Kidney epithelial cell (primary cell): ENCODE measurements at places on chromosomes 1 and 21.

GRCh38 chr1:205301205-205301821, 20.2 kb downstream of the NUAK2 start:
- DNase-seq = peak; percentile 90

- no peak for DNase-seq
Observed at GRCh38 chr1:200626853-200627534, 6.4 kb upstream of the KIF14 start.

DNA sequence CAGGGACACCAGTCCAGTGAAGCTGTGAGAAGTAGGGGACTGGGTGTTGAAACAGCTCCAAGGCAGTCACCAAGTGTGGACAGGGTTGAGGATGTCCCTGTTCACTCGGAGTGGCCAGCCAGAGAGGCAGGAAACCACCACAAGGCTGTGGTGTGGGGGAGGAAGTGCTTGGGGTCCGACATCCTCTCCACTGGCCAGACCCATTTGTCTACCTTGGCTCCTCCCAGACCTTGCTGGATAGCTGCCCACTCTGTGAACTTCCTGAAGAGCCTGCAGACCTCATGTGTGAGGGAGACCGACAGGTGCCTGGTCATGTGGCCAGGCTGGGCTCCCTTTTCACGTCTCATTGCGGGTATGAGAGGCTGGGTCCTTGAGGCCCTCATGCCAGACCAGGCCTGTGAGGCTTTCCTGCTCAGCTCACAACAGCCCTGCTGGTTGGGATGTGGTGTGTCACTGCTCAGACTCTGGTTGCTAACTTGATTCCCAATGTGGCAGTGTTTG, 21.8 kb downstream of the CYP4B1 start:
- no peak for DNase-seq

- DNase-seq = no peak
Observed at GRCh38 chr21:42433946-42434551, 30.3 kb downstream of the UBASH3A start.

- no peak for DNase-seq
Observed at GRCh38 chr1:34144766-34145165, 20.3 kb downstream of the CSMD2 start.

DNA sequence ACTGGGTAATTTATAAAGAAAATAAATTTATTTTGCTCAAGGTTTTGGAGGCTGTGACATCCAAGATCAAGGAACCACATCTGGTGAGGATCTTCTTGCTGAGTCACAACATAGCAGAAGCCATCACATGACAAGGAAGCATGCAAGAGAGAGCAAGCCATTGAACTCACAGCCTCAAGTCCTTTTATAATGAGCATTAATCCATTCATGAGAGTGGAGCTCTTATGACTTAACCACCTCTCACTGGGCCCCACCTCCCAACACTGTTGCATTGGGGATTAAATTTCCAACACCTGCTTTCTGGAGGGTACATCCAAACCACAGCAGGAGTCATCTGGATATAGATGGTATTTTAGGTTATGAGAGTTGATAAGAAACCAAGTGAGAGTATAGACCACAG, 20.6 kb upstream of the EGLN1 start:
- DNase-seq = no peak

DNA sequence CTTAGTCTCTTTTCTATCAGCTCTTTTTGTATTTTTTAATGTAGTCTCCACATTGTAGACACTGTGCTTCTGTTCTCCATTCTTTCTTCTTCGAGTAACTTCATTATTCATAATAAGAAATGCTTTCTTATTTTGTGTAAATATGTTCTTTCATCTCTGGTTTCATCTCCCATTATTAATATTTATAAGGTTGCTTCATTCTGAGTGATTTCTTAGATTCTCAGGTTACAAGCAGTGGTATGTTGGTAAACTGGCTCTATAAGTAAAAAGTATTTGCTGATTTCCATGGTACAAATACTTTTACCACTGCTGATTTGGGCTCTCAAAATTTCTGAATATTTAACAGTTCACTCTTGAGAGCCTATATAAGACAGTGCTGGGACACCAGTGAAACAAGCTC, 81.3 kb downstream of the CDC14A start:
- DNase-seq = no peak

DNA sequence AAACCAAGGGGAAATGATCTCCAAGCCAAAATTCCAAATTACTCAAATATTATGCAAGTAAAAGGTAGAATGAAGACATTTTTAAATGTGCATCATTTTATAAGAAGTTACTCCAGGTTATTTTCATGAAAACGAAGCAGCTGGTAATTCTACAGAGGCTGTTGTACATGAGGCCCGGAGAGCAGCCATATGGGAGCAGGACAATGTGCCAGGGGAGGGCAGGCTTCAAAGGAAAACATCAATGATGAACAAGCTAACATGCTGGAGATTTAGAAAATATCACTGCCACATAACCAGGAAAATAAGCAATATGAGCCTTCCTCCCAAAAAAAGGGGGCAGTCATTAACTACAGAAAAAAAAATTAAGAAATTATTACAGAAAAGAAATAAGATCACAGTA, 109.1 kb downstream of the TIAM1 start:
- DNase-seq = no peak

DNA sequence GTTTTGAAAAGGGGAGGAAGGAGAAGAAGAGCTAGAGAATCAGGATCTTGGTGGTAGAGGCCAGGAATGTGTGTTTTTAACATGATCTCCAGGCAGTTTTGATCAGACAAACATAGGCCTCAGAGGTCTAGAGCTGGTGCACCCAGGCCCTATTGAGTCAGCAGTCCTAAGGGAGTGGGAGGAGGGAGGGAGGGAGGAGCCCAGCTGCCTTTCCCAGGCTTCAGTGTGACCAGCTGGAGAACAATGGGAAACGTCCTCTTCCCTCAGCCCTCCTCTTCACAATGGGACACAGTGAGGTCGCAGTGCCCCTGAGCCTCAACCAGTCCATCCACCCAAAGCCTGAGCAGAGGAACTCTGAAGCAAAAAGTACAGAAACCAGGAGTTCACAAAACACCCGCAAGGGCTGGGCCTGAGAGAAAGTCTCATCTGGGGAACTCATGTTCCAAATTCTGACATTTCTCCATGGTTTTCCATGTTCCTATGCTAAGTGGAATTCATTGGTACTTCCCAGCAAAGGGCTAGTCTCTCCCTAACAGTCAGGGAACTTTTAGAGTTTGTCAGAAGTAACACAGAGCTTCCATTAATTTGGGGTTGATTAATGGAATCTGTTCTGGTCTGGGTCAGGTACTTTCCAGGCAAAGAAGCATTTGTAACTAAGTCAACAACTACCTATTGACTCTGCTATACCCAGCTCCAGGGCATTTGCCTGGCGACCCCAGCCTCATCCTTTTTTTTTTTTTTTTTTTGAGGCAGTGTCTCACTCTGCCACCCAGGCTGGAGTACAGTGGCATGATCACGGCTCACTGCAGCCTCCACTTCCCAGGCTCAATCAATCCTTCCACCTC, 37.5 kb downstream of the ELAPOR1 start:
- peak; percentile 32 for DNase-seq
